ENCODE measurements at places on chromosomes 16 and 17.

GRCh38 chr17:43757171-43757660 lies 1.4 kb downstream of the SOST start:
- DNase-seq, result no peak

DNA sequence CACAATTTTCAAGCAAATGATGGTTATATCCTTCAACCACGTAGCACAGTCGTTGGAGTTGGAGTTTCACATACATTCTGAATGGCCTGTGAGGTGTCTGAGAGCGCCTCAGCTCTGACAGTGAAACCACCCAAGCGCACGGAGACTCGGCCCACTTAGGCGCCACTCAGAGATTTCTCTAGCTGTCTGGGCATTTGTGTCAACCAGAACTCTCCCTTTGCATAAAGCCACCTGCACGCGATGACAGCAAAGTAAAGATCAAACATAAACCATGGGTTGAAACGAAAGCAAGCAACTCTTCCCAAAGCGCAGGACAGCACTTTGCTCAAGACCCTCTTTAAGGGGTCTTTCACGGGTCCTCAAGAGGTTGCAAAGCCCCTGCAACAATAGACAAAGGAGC lies 533 bp downstream of the SLC6A4 start:
- DNase-seq, result no peak

GRCh38 chr17:43428524-43428923 lies 29.7 kb downstream of the ARL4D start:
- no peak for DNase-seq

DNA sequence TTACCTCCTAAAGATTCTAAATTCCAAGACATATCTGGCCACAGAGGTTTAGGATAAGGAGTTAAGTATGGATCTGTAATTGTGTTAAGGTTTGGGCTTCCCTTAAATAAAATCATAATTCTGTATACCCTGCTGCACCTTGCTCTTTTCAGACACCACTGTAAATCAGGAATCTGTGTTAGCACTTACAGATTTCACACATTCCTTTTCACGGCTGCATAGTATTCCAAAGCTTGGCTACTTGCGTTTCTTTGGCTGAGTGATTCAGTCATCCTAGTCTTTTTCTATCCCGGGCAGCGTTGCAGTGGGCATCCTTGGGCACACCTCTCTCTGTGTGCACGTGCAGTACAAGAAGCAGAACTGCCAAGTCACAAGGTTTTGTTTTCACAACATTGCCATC lies 105.8 kb downstream of the SOCS1 start:
- DNase-seq, result no peak

- no peak for DNase-seq
These were observed 656 bp upstream of the KCTD13 start for GRCh38 chr16:29926711-29927052.

- no peak for DNase-seq
These were observed 16.5 kb downstream of the SPPL2C start for GRCh38 chr17:45861165-45861564.

- no peak for DNase-seq
These were observed 148.9 kb upstream of the CIBAR2 start for GRCh38 chr16:85261204-85261603.

DNA sequence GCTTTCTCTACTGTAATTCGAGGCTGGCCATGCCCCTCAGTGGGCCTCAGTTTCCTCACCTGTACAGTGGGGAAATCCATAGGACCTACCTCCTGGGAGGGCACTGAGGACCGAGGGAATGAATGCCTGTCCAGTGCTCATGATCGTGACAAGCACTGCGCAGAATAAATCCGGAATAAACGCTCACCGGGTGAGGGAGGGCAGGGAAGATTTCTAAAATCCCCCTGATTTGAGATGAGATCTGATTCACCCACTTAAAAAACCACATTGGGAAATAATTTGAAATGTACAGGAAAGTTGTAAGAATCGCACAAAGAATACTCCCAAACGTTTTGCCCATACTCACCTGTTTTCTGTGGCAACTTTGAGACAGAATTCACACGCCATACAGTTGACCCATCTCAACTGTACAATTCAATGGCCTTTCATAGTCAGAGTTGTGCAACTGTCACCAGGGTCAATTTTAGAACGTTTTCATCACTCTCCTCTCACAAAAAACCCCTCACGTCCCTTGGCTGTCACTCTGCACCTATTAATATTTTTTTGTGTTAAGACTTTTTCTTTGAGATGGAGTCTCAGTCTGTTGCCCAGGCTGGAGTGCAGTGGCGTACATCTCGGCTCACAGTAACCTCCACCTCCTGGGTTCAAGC lies 49.8 kb downstream of the IRF8 start:
- DNase-seq, result no peak
